ENCODE measurements at places on chromosomes 6 and 20.

GRCh38 chr6:65524232-65524631, 182.8 kb downstream of the EYS start:
- DNase-seq, result no peak

- peak; percentile 58 for DNase-seq
These were observed at the start of gene OGFR for GRCh38 chr20:62804627-62805154. OGFR (plus strand) TSS chr20:62804835; CDS start chr20:62804860, 25 bp downstream.

- no peak for DNase-seq
These were observed 111.2 kb downstream of the NFATC2 start for GRCh38 chr20:51431321-51431720.

DNA sequence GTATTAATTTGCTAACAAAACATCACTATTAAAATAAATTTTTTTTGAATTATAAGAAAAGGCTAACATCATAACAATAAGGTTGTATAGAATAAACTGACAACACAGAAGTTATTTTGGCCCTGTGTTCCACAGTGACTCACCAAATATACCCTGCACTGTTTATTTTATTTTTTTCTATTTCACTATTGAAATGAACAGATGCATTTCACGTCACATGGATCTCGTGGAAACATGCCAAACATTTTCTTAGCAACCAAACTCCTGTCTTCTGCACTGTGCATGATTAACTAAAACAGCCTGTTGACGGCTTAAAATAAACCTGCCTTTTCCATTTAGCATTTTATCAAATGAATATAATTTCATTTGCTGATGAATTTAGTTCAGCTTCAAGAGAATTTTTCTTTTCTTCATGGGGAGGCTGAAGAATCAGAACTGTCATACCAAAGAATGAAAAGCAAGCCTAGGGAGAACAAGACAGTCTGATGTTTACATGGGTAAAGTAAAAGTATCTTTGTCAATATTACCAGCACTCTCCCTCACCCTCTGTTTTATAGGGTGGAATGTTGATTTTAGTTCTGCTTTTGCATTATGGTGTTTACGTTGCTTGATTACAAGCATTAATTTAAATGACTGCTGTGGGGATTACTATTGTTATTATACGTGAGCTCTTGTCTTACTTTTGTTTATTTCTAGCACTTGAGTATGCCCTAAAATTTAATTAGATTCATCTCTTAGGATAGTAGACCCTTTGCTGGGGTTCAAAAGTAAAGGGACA, 115.3 kb downstream of the LCA5 start:
- DNase-seq, result peak; percentile 94

DNA sequence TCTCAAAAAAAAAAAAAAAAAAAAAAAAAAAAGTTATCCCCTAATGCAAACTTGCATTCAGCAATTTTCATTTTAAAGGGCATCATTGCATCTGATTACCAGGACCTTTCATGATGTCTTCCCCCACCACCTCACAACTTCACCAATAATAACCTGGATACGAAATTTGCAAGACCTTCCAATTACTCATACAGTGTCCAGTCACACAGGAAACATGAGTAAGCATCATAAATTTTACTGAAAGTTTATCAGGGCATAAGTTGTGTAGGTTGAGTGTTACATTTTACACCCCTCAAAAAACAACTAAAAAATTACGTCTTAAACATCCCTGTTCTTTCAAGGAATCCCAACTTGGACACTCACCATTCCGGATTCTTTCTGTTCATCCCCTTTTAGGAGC, 79.1 kb upstream of the ANKEF1 start:
- no peak for DNase-seq

DNA sequence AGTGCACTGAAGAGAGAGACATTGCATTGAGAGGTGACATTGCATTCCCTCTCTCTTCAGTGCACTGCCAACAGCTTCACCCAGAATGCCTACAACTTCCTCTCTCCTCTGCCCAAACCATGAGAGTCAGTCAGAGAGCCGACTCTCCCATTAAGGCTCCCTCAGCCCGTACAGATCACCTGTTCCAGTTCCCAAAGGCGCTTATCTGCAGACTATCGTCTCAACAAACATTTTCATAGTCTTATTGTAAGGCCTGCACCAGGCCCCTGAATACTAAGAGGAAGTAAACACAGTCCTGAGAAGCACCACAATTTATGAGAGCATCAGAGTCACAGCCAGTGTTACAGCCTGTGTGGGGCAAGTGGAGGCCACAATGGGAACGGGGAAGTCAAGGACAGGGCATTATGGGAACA, 53.7 kb downstream of the GFOD1 start:
- DNase-seq, result no peak

- no peak for DNase-seq
These were observed 348 bp upstream of the AFDN start for GRCh38 chr6:167826230-167826895.

- no peak for DNase-seq
These were observed 116.3 kb downstream of the SNX5 start for GRCh38 chr20:17852323-17852722.

- no peak for DNase-seq
These were observed 109.7 kb upstream of the GMDS start for GRCh38 chr6:2355150-2355549.

- no peak for DNase-seq
These were observed 120.6 kb downstream of the PDE7B start for GRCh38 chr6:135972150-135972549.

DNA sequence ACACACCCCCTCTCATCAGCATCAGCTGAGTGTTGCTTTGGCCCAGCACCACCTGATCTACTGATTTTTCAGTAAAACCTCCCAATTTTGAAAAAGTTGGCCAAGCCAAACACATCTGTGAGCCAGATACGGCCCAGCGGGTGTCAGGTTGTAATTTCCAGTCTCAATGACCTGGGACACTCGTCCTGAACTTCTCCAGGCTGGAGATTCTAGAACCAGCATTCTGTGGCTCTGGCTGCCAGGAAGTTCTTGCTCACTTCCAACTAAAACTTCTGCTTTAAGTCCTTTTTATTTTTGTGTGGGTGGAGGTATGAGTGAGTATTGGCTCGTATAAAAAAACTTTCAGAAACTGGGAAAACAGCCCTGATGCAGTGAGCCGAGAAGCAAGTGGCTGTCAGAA, 5.1 kb downstream of the KIAA1755 start:
- DNase-seq, result peak; percentile 61

DNA sequence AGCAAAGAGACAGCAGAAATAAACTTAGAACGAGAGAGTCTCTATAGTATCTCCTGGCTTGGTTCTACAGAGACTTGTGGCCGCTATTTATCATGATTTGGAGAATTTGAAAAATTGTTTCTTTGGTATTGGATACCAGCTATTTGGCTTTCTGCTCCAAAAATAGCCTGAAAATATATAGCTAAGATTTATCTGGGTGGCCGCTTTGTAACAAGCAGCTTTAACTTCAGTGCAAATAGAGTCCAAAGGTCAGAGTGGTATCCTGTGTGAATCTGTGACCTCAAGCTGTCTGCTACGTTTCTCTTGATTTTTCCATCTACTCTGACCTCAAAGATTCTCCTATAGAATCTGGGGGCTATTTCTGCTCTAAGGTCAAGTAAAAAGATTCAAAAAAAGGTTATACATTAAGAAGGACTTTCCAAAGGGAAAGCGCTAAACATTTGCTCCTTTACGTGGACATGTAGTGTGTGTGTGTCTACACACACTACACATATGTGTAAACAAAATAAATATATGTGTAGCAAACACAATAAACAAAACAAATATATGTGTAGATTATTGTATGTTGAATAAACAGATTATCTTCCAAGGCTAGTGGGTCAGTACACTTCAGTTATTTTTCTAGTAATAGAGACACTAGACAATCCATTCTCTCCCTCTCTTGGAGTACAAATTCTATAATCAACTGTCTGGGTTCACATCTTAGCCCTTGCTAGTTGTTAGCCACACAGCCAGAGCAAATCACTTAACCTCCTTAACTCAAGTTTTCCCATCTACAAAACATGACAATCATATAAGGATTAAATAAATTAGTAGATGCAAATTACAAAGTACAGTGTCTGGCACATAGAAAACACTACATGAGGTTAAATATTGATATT, 40.8 kb downstream of the CHD6 start:
- DNase-seq, result no peak

DNA sequence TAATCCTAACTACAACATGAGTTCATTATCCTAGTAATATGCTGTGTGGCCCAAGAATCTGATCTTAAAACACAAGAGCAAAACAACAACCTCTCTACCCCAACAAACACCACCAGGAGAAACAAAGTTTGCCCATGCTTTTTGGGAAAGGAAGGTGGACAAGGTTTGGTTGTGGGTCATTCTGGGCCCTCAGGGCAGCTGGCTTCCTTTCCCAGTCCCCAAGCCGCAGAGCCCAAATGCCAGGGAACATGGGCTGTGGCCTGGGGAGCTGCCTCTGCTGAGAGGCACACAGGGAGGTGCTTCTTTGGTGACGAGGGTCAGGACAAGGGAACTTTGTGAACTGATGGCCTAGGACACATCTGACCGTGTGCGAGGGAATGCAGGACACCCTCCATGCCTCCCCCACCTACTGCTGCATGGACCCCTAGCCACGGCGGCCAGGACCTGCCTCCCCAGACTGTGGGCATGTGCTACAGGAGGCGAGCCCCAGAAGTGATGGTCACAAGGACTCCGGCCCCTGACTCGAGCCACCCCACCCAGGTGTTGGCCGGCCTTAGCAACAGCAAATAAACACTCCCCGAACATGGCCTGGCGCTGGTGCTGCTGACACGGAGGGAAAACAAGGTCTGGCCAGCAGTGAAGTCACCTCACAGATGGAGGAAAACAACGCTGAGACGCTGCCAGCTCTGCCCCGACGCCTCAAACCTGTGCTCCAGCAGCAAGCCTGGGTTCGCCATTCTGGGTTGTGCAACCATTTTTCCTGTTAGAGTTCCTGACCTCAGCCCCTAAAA, 55.6 kb downstream of the RRBP1 start:
- no peak for DNase-seq

GRCh38 chr20:35104685-35105295, 12.2 kb upstream of the TRPC4AP start:
- DNase-seq, result no peak

DNA sequence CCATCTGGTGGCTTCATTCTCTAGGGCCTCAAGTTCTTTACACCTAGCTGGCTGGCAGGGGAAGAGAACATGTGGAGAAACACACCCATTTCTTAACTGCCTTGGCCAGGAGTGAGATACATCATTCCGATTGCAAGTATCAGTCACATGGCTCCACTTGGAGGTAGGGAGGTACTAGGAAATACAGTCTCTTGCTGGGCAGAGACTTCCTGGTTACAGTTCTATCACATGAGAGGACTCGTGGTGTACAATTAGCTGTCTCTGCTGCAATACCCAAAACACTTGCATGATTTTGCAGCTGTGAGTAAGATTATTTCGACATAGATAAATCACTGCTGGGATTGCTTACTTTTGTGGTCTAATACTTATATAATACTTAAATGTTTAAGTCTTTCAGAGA, 51.1 kb downstream of the GTF2H5 start:
- peak; percentile 43 for DNase-seq

DNA sequence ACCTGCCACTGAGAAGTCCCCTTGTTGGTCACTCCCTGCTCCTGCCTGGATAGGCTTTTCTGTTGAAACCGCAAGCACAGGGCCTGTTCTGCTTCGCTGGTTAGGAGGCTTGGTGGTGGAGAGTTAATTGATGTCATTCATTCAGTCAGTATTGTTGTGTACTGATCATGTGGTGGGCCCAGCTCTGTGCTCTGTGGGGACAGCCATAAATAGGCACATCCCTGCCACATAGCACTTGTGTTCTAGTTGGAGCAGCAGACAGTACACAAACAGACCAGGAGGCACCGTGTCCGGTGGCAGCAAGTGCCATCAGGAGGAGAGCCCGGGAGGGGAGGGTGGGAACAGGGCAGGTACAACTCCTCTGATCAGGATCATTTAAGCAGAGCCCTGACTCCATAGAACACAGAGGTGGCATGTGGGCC, 155.2 kb upstream of the INSM1 start:
- DNase-seq, result no peak

DNA sequence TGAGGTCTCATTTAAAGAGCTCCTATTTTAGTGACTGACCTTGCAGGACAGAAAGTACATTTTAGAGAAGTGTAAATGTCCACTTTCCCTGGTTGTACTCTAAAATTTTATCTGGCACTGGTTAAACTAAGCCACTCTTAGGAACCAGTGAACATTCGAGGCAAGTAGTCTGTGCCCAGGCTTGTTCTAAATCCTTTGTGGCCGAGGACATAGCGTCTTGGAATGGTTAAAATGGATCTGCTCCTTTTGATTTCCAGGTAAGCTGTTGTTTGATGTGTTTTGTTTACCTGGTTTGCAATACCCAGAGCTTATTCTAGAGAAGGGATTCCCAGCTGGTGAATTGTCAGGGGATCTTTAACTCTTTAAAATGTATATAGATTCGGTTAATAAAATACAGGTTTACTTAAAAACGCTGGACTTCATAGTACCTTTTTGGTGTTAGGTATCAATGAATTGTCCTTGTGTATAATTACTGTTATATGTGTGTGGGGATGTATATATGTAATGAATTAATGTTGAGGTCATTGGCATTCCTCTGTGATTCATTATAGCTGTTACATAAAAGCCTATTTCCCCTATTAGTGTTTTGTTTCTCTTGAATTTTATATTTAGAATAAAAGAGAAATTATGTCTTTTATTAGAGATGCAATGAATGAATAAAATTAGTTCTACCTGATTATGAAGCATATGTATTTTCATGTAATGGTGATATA, 15.8 kb downstream of the SNX9 start:
- DNase-seq, result no peak

GRCh38 chr20:64161356-64162238, 2.7 kb upstream of the MYT1 start:
- peak; percentile 35 for DNase-seq

- DNase-seq, result peak; percentile 45
These were observed 71.0 kb upstream of the CD83 start for GRCh38 chr6:14046476-14047068.

DNA sequence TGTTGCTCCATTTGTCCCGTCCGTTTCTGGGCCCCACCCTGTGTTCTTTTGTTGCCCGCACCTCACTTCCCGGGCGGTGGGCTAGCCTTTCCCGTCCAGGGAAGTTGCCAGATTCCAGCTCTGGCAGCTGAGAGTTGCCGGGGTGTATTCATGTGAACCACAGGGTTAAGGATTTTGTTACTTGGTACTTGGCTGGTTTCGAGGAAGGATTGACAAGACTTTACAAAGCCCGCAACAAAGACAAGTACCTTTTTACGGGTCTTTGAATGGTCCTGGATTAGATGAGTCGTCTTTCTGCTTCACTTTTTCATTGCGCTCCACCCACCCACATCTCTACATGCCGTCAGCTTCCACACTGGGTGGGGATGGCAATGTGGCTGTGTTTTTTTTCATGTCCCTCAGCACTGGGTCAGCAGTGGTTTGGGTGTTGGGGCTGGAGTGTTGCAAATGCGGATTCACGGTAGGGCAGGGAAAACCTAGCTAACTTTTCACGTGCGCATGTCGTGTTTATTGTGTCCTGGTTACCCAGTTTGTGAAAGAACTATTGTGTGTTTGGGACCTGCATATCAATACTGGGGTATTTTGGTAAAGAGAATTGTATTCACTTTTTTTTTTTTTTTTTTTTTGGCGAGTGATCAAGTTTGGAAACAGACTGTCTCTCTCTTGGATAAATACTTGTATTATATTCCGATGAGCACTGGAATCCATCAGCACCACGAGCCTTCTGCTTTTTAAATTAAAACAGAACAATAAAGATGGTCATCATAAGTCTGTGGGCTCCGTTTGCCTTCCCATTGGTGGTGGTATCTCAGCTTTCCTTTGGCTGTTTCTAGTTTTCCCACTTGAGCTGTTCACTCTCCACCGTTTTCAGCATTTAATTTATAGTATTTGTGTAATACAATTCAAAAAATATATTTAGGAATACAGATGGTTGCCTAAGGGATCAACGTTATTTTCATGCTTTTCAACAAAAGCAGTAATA, 1.2 kb downstream of the DUSP22 start:
- peak; percentile 42 for DNase-seq

GRCh38 chr6:167812088-167812487, 14.6 kb upstream of the AFDN start:
- no peak for DNase-seq
